Nephron progenitor cell (in vitro differentiated cells): ENCODE measurements at places on chromosomes 4 and X.

GRCh38 chrX:153945956-153946943 is 1.8 kb upstream of the RENBP start:
- DNase-seq, result no peak

- DNase-seq, result no peak
Observed at GRCh38 chr4:56648021-56648823, 32.9 kb downstream of the HOPX start.

GRCh38 chrX:55056820-55057674 is 17.8 kb upstream of the PAGE2B start:
- no peak for DNase-seq

DNA sequence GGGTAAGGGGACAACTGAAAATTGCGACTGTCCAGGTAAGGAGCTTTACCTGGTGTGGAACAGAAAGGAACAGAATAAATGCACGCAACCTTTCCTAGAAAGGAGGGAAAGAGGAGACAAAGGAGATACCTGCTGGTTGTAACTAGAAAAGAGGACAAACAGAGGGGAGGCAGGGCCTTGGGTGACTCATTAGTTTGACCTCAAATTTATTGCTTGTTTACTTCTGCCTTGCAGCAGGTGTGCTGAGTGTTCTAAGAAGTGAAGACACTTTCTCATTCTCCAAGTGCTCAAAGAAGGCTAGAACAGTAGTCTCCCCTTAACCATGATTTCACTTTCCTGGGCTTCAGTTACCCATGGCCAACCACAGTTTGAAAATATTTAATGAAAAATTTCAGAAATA is 123.1 kb upstream of the BOD1L1 start:
- DNase-seq, result no peak

- no peak for DNase-seq
Observed at GRCh38 chr4:185040523-185040922, 22.2 kb downstream of the HELT start.

DNA sequence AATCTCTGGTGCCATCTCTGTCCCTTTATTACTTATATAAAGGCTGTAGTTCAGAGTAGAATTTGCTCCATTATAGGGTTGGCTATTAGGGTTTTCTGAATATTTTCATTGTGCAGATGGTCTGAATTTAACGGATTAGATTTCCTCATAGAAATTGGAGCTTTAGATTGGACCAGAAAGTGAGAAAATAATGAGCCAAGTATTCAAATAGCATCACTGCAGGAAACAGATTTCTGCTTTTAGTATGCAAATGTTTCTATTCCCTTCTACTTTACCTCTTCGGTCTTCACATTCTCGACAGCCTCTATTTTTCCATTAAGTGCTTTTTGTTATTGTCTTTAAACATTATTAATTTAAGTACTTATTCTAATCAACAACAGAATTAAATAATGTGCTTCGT is 55.4 kb downstream of the TRIM2 start:
- no peak for DNase-seq

DNA sequence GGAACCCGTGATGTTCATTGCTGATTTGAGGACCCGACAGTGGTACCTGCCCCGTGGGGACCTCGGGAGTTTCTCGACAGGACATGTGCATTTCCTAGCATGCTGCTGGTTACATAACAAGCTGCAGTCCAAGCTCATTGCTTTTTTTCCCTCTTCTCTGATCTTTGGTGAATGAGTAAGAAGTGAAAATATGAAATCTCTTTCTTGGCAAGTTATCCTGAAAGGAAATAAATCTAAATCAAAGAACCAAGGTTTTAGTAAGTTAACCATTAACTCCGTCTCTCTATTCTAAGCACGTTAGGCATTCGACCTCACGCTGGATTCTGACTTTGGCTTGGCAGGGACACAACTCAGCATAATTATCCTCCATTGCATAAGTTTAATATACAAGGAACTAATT is 86.6 kb downstream of the STK32B start:
- no peak for DNase-seq

GRCh38 chr4:181479141-181479540 is 764.1 kb upstream of the TENM3 start:
- DNase-seq, result no peak

- no peak for DNase-seq
Observed at GRCh38 chr4:56129431-56129861, 180.7 kb downstream of the CEP135 start.

- DNase-seq, result no peak
Observed at GRCh38 chr4:54315561-54316538, 86.8 kb downstream of the PDGFRA start.

DNA sequence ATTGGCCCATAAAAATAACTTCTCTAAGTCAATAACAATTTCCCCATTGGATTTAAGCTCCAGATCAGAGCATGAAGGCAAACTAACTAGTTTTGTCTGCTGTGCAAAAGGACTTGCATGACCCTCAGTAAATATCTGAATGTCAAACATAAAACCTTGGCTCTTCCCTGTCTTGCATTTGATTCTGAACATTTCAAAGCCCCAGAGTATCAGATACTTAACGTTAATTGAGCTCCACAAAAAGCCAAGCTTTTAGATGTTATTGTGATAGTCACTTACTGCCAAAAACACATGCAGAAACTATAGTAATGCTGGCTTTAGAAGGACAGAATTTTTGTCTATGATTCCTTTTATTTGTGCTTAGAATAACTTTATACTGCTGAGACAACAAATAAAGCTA is 664.2 kb downstream of the ADGRL3 start:
- no peak for DNase-seq

DNA sequence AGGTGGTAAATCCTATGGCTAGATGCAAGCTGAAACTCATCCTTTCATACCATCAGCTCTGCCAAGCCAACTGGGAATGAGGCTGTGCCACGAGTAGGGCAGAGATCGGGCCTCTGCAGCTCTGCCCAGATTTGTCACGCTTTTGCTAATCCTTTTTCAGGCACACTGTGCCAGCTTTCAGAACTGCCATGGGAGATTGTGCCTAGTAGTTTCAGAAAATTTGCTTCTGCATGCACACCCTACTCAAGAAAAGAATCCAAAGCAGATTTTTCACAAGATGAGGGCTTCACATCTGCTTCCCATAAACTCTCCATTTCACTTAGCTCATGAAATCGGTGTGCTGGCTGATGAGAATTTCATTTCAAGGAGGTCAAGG is 3.3 kb upstream of the ADH7 start:
- no peak for DNase-seq
